ENCODE measurements at places on chromosomes 7 and 10.

GRCh38 chr7:40009301-40009700 is 59.2 kb downstream of the CDK13 start:
- DNase-seq: no peak

DNA sequence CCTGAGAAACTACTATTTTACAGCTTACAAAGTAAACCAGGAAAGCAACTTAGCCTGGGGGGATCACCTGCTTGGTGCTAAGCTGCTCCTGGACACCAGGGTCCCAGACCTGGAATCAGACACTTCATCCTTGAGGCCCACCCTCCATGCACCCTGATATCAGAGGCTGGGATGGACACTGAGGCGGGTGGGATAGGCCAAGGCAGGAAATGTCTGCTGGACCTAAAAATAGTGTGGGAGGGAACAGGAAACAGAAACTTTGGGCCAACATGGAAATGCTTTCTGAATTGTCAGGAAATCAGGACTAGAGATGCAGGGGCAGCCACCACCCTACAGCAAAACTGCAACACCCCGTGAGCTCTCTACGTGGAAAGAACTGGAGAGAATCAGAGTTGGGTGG is 101.5 kb upstream of the PODXL start:
- no peak for DNase-seq

DNA sequence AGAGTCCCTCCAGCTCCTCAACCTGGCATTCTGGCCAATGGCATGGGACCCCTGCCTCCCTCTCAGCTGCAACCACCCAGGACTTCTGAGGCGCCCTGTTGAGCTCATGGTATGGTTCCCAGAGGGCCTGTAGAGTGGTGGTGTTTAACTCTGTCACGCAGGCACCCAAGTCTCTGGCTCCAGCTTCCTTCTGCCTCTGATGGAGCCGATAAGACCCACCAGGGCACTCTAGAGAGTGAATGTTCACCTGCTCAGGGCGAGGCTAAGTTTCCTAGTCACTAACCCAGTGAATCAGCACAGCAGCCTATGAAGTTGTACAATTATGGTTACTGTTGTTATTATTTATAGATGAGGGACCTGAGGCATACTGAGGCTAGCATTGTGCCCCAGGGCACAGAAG is 120.4 kb downstream of the ZMIZ1 start:
- no peak for DNase-seq

- DNase-seq: no peak
Measured at GRCh38 chr7:50369143-50370026, 64.9 kb downstream of the IKZF1 start.

DNA sequence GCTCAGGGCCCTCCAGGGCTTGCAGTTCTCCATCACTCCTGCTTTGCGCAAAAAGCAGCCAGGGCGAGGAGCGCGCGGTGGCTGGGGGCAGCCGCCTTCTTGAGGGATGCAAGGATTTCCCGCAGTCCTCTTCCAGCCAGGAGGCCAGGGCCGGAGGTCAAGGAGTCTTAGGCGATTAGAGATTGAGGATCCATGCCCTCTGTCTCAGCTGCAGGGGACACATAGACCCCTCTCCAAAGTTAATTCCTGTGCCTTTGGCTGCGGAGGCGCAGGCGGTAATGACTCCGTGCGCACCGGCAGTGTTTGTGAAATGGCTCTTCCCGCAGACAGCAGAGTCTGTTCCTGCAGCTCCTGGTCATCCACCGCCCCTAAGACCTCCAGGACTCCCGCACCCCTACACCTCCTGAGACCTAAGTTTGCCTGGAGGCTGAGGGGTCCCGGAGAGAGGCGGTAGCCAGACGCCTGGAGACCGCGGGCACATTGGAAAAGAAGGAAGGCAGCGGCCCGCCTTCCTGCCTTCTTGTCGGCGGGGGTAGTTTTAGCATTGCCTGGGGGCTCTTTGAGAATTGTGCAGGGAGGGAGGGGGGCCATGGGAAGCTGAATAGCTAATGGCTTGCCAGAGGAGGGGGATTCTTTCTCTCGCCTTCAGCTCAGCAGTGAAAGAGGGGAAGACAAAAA is 3.3 kb upstream of the NEUROG3 start:
- no peak for DNase-seq

Measured in activated gamma-delta T cell (primary cell).